ENCODE measurements at places on chromosomes 12 and 14.
A peak's percentile ranks its signal among the peaks of the same experiment; 100 is the strongest.

- no peak for DNase-seq
Observed at GRCh38 chr12:133236144-133236543, 467 bp upstream of the ANHX start.

DNA sequence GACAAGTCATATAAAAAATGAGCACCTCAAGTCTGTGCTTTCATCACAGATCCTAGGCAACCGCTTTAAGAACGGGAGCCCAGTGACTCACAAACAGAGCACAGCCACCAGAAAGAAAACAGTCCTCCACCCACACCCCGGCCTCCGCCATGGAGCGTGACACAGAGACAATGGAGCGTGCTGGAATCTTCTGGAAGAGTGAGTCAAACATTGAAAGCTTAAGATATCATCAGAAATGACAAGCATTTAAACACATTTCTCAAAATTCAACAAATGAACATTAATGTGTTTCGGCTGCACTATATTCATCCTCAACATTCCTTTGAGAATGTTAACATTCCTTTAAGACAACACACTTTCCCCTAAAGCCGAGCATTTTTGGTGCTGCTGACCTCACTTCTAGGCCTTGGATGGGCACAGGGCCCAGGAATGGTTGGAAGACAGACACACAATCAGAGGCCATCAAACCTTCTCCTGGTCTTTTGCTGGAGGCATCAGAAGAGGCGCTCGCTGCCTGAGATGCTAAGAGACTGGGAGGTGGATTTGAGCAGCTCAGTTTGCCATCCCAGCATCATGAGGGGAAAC, 23.6 kb upstream of the TMEM132D start:
- DNase-seq, result no peak

- no peak for DNase-seq
Observed at GRCh38 chr12:66074561-66074960, 56.0 kb downstream of the LLPH start.

- DNase-seq, result no peak
Observed at GRCh38 chr12:127635838-127636237, 631.1 kb upstream of the TMEM132C start.

DNA sequence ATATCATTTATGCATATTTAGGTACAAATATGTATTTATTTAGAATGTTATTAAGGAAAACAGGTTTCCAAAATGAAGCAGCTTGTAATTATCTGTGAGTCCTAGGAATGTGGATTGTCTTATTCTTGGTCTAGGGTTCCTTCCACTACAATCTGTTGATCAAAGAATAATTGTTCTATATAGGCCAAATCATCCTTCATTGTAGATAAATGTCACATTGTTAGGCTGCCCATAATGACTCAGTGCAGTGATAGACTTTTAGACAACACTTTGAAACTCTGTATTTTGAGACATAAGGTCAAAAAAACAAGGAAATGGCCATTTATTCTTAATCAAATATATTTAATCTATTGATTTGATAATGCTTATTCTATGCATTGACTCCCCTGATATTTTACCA, 283.0 kb downstream of the ACSS3 start:
- no peak for DNase-seq

DNA sequence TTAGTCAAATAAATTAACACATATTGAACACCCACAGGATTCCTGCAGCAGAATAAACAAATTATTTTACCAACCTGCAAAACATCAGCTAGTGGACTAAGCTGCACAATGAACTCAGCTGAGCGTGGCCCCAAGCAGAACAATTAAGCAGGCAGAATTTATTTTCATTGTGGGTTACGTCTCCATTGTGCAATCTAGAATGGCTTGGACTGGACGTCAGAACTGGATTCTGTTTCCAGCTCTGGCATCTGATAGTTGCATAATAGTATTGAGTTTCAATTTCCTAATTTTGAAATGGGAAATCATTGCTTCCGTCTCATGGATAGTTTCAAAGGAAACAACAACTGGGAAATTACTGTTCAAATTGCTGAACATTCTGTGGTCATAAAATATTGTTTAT, 35.5 kb upstream of the RERG start:
- no peak for DNase-seq

GRCh38 chr14:77124345-77125280, 17.0 kb downstream of the ZDHHC22 start:
- DNase-seq, result peak; percentile 69

DNA sequence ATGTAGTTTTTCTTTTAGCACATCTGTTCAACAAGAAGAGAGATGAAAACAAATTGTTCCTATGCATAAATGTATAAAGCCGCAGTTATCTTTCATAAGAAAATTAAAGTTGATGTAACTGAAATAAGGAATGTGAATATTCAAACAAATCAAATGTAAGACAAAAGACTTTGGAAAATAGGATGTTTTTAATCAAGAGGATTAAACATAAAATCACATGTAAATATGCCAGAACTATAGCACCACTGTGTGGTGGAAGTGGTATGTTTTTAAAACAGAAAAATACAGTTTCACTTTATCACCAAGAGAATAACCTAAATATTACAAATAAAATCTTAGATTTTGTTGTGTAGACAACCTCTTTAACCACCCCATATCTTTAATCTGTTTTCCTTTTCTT, 40.4 kb downstream of the CAPS2 start:
- DNase-seq, result no peak

DNA sequence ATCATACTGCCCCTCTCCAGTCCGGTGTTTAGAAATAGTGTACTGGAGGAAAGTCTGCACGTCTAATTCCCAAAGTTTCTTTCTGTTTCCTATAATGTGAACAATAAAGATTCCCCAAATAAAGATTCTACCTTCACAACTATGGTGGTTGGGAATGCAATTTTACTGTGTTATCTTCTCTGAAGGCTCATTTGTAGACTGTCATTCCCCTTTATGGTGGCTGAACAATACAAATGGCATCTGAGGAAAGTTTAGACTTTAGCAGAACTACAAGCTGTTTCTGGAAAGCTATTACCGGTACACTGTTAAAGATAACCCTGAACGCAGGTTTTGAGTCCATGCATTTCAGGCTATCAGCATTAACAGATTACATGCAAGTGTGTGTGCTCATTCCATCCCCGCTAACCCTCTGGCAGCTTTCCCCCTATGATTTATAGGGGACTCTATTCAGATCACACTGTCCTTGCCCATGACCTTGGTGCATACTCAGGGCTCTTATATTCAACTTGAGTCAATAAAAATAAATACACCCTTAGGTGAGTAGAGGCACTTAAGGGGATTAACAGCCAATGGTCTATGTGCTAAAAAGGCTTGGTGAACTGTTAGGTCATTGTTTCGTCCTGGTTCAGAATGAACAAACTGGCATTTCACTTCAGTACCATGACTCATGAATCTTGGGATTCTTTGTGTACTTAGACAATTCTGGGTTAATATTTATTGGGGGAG, 60.7 kb upstream of the PYGL start:
- no peak for DNase-seq

DNA sequence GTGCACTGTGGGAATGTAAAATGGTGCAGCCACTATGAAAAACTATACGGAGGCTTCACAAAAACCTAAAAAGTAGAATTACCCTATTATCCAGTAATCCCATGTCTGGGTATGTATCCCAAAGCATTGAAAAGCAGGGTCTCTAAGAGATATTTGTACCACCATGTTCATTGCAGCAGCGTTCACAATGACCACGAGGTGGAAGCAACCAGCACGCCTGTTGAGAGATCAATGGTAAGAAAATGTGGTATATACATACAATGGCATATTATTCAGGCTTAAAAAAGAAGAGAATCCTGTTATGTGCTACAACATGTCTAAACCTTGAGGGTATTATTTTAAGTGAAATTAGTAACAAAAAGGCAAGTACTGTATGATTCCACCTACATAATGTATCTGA, 910 bp upstream of the NOPCHAP1 start:
- DNase-seq, result no peak

GRCh38 chr14:68404652-68405183, 388.1 kb downstream of the ZFP36L1 start:
- no peak for DNase-seq

- no peak for DNase-seq
Observed at GRCh38 chr12:96249196-96250118, 55.3 kb downstream of the ELK3 start.

- no peak for DNase-seq
Observed at GRCh38 chr12:130137040-130138018, 24.9 kb upstream of the FZD10 start.

DNA sequence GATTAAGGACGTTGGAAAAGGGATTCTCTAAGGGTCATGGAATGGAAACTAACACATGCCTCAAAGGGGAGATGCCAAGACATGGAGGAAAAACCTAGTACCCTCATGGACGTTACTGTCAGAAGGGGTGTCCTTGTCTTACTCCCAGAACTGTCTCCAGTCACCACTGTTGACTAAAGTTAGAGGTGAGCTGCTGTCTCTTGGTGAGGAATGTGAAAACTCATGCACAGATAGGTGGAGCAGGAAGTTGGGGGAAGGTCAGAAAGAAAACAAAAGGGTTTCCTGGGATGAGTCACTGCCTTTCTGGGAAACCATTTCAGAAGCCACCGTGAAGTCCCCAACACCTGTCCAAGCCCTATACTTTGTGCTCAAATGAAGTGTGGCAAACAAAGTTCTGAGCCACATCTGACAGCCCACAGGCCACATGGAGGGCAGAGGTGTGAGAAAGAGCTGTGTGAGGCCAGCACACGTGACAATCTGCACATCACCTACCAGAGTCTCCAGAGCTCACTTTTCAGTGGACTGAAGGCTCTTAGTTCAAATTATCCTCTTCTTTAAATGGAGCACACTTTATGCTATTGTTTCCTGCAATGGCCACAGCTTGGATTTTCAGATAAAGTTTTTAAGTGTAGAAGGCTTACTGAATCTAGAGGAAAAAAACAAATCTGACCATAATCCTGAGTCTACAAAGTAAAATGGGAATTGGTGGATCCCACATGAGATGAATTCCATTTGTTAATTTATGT, 92.9 kb upstream of the EGLN3 start:
- DNase-seq, result no peak

- no peak for DNase-seq
Observed at GRCh38 chr12:30932881-30933280, 6.3 kb downstream of the TSPAN11 start.

- DNase-seq, result no peak
Observed at GRCh38 chr12:118102070-118102469, 1.7 kb downstream of the VSIG10 start.

DNA sequence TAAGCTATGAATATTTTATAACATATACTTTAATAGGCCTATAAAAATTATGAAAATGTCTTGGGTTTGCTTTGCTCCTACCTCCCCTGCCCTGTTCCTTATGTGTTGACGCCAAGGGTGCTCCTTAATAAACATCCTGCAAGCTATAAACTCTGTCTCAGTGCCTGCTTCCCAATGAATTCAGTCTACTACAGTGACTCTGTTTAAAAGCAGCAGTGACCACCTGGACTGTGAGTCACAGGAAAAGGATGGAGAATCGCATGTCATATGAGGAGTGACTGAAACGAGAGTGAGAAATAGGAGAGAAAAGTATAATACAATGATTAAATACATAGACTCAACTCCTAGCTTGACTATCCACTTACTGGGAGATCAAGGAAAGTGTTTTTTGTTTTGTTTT, 41.1 kb upstream of the CFAP54 start:
- DNase-seq, result no peak

DNA sequence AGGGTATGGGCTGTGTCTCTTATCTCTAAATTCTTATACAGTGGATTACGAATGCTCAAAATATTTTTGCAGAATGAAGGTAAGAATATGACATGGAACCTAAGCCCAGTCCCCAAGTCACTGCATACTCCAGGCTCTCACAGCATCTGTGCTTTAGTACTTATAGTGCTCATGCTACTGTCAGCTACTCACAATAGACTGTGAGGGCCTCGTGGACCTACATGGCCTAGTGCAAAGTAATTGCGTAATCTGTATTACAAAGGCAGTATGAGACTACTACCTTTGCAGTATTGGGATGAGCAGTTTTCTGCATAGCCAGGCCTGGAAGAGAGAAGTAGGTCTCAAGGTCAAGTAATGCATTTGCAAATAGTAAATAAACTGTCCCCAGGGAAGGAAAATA, 27.9 kb downstream of the VWF start:
- no peak for DNase-seq

- DNase-seq, result no peak
Observed at GRCh38 chr12:50282721-50283228, 545 bp downstream of the LIMA1 start.

DNA sequence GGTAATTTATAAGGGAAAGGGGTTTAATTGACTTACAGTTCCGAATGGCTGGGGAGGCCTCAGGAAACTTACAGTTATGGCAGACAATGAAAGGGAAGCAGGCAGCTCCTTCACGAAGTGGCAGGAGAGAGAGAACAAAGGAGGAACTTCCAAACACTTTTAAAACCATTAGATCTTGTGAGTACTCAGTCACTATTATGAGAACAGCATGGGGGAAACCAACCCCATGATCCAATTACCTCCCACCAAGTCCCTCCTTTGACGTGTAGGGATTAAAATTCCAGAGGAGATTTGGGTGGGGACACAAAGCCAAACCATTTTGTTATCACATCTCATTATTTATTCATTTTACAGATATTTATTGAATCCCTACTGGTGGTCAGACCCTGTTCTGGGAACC, 822.8 kb downstream of the GALC start:
- DNase-seq, result no peak

GRCh38 chr12:122969676-122970075, 3.4 kb upstream of the ABCB9 start:
- DNase-seq, result no peak

GRCh38 chr12:7108003-7108795, 815 bp downstream of the C1RL start:
- peak; percentile 86 for DNase-seq

DNA sequence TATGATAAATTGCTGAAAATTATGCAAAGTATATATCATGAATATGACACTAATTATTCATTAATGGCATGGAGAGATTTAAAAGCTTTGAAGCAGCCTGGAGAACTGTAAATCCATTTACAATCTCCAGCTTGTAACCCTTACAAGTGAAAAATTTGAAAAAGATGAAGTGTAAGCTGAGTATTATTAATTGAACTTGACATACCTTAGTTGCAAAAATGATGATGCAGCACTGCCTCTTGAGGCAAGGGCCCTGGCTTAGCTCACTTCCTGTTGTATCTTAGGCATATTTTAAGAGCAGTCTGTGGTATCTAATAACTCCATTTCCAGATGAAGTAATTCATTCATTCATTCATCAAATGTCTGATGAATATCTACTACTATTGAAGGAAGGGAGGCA, 158.6 kb downstream of the ANO4 start:
- no peak for DNase-seq

GRCh38 chr14:91402771-91403600, 14.6 kb downstream of the CCDC88C start:
- DNase-seq, result no peak

GRCh38 chr12:128205758-128206157, 61.2 kb upstream of the TMEM132C start:
- no peak for DNase-seq

- DNase-seq, result peak; percentile 90
Observed at GRCh38 chr12:6869049-6870021, 2.0 kb downstream of the TPI1 start.
